Activated CD8-positive, alpha-beta T cell treated with anti-CD3 and anti-CD28 coated beads, Interleukin-2, amount 10 ng/mL, durations not matched to agents 7 days and 5 days (primary cell): ENCODE measurements at places on chromosomes 2 and 18. TPM values are rescaled to one million over a fixed set of nuclear protein-coding genes. Genes with fewer than 3 reads are reported as not detected.
A peak's percentile ranks its signal among the peaks of the same experiment; 100 is the strongest.

DNA sequence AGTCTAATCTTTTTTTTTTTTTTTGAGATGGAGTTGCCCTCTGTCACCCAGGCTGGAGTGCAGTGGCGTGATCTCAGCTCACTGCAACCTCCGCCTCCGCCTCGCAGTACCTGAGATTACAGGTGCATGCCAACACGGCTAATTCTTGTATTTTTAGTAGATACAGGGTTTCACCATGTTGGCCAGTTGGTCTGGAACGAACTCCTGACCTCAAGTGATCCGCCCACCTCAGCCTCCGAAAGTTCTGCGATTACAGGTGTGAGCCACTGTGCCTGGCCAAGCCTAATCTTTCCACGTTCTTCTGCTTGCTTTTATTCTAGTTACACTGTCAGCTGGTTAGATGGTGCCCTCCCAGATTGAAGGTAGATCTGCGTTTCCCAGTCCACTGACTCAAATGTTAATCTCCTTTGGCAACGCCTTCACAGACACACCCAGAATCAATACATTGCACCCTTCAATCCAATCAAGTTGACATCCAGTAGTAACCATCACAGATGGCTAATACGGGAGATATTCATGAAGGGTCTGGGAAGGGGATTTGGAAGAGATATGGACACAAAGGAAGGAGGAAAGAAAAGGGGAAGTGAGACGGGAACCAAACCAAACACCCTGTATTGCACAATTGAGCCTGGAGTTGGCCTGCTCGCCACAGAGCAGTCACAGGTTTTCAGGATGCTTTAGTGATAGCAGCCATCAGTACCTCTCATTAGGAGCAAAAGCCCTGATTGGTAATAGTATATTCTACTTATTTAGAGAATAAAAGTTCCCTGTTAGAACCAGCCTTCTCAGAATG, 229.8 kb downstream of the PIK3C3 start:
- H3K4me3 ChIP-seq: no peak overlapping the region
- H3K27me3 ChIP-seq: no peaks in the 10 kb centered on the region
- no peak for DNase-seq
- no peaks in the 10 kb centered on the region for H3K36me3 ChIP-seq

DNA sequence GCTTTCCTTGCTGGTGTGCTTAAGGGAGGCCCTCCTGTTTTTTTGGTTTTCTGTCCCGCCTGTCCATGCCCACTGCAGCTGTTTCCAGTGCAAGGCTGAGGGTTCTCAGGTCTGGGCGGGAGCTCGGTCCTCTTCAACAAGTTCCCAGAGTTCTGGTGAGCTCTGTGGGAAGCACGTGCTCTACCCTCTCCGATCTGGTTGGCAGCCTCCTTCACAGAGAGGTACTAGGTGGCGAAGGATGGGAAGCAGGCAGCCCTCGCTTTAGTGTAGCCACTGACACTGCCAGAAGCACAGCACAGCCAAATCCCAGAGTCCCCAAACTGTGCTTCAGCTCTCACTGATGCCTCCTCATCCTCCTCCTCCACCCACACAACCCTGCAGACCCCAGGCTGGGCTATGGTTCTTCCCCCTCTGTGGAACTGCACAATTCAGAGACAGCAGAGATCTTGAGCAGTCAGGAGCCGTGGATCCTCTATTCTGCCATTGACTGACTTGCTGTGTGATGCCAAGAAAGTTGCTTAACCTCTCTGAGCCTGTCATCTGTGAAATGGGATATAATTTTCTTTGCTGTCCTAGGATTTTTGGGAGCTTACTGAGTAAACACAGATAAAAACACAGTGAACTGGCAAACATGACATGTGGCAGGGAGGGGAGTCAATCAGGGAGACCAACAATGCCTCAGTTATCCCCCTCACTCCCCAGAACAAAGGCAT, 157.3 kb downstream of the MSH2 start:
- H3K27me3 ChIP-seq: no peaks in the 10 kb centered on the region
- DNase-seq: no peak
- H3K36me3 ChIP-seq: no peaks in the 10 kb centered on the region
- no peaks in the 10 kb centered on the region for H3K4me1 ChIP-seq
- H3K27ac ChIP-seq: no peak overlapping the region

GRCh38 chr2:221896505-221897151, 324.5 kb upstream of the EPHA4 start:
- DNase-seq: no peak
- H3K27me3 ChIP-seq: no peaks in the 10 kb centered on the region
- H3K4me3 ChIP-seq: no peak overlapping the region

GRCh38 chr18:27143580-27144287, 41.4 kb downstream of the CHST9 start:
- no peaks in the 10 kb centered on the region for H3K27me3 ChIP-seq
- DNase-seq: no peak
- H3K36me3 ChIP-seq: no peaks in the 10 kb centered on the region
- no peaks in the 10 kb centered on the region for H3K4me1 ChIP-seq

GRCh38 chr2:27049422-27050280, 1.8 kb upstream of the AGBL5 start:
- DNase-seq: peak; percentile 65

- no peak for DNase-seq
- no peak overlapping the region for H3K27ac ChIP-seq
- no peak overlapping the region for H3K4me3 ChIP-seq
- no peaks in the 10 kb centered on the region for H3K36me3 ChIP-seq
These were observed 193.0 kb downstream of the TXNL1 start for GRCh38 chr18:56445422-56445821.

- no peak overlapping the region for H3K27ac ChIP-seq
- H3K4me1 ChIP-seq: no peaks in the 10 kb centered on the region
- peaks cover 6% of the 10 kb centered on the region for H3K27me3 ChIP-seq
- H3K4me3 ChIP-seq: no peak overlapping the region
- no peak for DNase-seq
These were observed 308.2 kb downstream of the PIEZO2 start for GRCh38 chr18:10841203-10841602.

DNA sequence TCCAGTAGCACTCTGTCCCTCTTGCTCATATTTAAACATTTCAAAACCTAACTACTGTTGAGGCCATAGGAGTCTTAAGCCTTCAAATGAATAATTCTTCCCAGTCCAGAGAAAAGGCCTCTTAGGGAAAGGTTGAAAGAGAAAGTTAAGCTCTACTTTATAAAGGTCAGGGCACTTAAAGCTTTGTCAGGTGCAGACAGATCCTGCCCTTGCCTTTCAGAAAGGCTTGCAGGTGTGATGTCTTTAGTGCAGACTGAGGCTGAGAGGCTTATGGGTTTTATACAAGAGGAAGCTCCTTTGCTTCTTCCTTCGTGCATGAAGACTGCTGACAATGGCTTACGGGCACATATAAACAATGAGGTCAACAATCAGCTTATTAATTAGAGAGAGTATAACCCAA, 105.0 kb upstream of the LINC00305 start:
- no peaks in the 10 kb centered on the region for H3K4me1 ChIP-seq
- no peaks in the 10 kb centered on the region for H3K27me3 ChIP-seq
- DNase-seq: no peak
- no peaks in the 10 kb centered on the region for H3K36me3 ChIP-seq

DNA sequence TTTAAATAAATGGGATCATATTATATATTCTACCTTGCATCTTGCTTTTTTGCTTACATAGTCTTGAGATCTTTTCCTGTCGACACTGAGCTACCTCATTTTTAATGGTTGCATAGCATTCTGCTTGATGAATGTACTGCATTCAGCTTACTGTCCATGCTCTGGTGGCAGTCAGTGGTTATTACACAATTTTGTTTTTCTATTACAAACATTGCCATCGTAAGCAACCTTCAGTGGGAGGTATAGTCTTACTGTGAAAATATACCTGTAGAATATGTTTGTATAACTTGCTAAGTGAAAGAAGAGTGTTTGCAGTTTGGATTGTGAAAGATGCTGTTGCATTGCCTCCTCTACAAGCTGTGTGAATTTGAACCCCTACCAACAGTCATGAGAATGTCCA, 43.4 kb downstream of the UBXN4 start:
- no peak overlapping the region for H3K27ac ChIP-seq
- DNase-seq: no peak
- no peak overlapping the region for H3K4me3 ChIP-seq
- H3K27me3 ChIP-seq: no peaks in the 10 kb centered on the region

DNA sequence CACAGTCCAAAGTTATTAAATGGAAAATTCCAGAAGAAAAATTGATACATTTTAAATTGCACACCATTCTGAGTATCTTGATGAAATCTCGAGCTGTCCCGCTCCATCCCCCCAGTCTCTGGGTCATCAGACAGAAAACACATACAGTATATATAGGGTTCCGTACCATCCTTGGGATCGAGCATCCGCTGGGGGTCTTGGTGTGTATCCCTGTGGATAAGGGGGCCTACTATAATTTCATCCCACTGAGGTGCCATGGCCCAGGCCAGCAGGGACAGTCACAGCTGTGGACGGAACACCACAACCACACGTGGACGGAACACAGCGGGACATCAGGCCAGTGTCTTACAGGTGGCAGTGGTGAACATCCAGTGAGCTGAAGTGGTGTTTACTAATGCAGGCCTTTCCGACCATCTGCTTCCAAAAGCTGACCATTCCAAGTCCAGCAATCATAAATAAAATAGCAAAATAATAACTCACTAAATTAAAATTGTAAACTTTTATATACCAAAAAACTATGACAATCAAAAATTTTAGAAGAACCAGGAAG, 14.0 kb downstream of the TWIST2 start:
- no peaks in the 10 kb centered on the region for H3K36me3 ChIP-seq
- no peak for DNase-seq
- no peak overlapping the region for H3K27ac ChIP-seq
- no peaks in the 10 kb centered on the region for H3K27me3 ChIP-seq
- H3K4me3 ChIP-seq: no peak overlapping the region
- H3K4me1 ChIP-seq: no peaks in the 10 kb centered on the region

DNA sequence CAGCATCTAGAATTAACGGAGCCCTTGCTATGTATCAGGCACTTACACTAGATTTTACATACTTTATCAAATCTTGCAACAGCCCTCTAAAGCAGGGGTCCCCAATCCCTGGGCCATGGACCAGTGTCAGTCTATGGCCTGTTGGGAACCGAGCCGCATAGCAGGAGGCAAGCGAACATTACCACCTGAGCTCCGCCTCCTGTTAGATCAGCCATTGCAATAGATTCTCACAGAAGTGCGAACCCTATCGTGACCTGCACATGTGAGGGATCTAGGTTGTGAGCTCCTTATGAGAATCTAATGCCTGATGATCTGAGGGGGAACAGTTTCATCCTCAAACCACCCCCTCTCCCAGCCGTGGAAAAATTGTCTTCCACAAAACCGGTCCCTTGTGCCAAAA, 13.4 kb downstream of the DNAJB2 start:
- no peaks in the 10 kb centered on the region for H3K36me3 ChIP-seq
- H3K4me1 ChIP-seq: peaks cover 25% of the 10 kb centered on the region
- no peak overlapping the region for H3K27ac ChIP-seq
- no peak overlapping the region for H3K4me3 ChIP-seq

Gene NEU4
- 0.45 TPM for total RNA-seq

Gene STPG4
- total RNA-seq: not detected

Gene PLA2R1
- total RNA-seq: not detected

Gene HOXD13
- not detected for total RNA-seq

Gene RESP18
- total RNA-seq: not detected

Gene PROM2
- total RNA-seq: 0.34 TPM

Gene CIDEA
- not detected for total RNA-seq
